ENCODE measurements at places on chromosomes 16 and 17.

DNA sequence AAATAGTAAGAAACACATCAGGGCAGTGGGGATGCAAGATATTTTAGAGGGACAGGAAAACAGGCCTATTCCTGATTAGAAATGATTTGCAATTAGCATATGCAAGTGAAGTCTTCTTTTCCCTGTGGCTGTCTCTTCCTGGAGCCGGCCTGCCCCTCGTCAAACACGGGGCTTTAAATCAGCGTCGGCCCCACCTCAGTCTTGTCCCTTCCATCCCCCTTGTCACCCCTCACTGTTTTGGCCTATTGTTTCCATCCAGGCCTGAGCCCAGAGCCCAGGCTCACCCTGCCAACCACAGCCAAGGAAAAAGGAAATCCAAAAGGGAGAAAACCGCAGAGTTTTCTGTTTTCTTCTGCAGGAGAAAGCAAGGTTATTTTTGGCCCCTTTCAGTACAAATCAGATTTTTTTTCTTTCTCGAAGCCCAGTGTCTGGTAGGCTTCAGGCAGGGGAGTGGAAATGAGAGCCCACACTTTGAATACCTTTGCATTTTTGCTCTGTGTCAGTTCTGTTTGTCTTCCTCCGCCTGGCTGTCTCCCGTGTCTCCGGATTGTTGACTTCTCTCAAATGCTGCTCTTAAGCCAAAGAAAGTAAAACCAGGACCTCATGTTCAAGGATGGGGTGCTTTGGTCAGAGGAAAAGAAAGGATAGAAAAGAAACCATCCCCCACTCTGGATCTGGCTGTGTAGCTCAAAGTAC lies 399.9 kb upstream of the CDH11 start:
- DNase-seq = no peak

DNA sequence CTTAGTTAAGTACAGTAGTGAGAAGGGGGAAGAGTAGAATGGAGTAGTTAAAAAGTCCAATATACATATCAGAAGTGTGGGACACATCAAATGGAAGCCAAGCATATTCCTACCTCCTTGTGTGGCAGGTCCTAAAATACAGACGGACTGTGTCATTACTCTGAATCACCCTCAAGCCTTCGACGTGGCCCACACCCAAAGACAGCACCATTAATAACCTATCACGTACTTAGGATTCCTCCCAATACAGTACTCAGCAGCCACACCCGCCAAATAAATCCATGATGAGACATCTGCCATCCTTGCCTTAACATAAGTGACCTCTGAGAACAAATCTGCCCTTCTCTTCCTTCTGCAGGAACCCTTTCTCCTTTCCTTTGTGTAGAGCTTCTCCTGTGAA lies 38.9 kb downstream of the UBE2G1 start:
- DNase-seq = no peak

- DNase-seq = no peak
Observed at GRCh38 chr16:67764158-67764667, 42.1 kb downstream of the RANBP10 start.

DNA sequence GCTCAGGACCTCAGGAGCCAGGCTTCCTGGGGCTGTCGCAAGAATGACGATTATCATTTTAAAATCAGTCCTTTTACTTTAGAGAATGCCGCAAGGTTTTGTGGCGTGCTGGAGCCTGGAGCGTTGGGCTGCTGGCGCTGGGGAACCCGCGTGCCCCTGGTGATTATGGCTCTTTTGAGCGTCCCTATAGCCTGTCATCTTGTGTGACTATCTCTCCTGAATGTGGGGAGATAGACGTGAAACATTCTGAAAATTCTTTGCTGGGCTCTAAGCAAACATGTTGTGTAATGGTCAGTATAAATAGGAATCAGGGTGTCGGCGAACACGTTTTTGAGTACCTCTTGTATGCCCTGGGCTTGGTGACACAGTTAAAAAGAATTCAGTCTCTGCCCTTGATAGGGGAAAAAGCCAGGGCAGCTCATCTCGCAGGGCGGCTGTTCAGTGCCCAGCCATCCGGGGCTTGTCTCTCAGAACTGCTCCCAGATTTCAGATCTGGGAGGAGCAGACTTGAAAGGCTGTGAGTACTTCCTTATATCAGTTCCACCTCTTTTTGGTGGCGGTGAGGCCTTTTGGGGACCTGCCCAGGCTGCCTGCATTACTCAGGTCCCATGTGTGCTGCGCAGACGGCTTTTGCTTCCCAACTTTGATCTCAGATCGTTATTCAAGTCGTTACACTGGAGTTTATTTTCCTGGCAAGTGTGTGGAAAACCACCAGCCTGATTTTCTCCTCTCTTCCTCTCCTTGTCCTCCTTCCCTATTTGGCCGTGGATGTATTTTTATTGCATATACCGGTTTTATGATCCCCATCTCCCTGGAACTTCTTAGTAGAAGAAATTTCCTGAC lies 973 bp downstream of the SLC7A6 start:
- DNase-seq = no peak

DNA sequence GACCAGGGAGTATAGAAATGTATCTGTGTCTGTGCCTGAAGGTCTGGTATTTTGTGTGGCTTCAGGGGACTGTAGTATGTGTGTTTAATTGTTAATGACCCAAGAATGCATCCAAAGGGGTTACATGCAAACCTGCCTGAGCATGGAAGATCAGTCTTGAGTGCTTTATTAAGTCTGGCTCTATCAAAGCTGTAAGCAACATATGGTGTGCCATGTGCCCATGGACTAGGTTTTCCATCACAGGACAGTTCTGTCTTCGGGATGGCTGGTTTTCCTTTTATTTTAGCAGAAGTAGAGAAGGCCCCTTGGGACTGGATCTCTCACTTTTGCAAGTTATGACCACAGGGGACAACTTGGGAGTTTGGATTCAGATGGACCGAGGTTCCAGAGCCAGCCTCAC lies 18.2 kb downstream of the RBFOX1 start:
- no peak for DNase-seq

DNA sequence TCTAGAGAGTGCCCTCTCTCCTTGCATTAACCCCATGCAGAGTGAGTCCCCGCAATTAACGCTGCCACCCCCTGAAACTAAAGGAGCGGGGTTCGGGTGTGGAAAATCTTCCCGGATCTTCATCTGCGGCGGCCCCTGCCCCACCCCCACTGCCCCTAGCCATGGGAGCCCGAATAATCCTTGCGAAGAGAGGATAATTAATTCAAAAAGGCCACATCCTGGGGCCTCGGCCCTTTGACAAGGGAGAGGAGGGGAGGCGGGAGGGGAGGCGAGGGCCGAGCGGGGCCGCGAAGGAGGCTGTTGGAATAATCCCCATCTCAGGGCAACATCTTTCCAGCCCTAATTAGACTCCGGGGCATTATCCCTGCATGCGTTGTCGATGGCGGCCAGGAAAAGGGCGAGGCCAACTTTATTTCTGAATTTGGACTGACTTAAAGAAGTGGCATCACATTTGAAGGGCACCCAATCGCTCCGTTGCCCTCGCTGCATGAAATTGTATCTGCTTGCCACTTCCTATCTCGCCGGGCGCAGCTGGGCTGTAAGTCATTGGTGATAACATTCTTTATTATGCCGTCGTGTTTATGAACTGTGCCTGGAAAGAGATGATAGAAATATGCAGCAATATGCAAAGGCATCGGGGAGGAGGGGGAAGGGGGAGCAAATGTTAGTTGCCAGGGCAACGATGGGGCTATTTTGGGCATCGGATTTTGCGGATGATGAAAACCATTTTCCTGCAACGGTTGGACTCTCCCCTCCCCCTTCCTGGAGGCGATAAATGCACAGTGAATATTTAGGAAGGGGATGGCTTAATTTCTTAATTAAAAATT lies 387.1 kb upstream of the TNRC6C start:
- no peak for DNase-seq

- DNase-seq = no peak
Observed at GRCh38 chr17:45366691-45367090, 49.9 kb upstream of the MAP3K14 start.

DNA sequence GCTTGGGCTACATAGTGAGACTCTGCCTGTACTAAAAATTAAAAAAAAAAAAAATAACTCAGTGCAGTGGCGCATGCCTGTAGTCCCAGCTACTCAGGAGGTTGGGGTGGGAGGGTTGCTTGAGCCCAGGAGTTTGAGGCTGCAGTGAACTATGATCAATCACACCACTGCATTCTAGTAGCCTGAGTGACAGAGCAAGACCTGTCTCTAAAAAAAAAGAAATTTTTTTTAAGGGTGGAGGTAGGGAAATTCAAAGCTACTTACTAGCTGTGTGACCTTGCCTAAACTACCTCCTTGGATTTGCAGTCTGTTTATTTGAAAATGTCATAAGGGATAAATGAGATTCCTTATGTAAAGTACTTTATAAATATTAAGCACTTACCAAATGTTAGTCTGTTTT lies 3.4 kb upstream of the SMPD3 start:
- no peak for DNase-seq

GRCh38 chr16:54070789-54071343 lies 215.7 kb downstream of the IRX3 start:
- no peak for DNase-seq

DNA sequence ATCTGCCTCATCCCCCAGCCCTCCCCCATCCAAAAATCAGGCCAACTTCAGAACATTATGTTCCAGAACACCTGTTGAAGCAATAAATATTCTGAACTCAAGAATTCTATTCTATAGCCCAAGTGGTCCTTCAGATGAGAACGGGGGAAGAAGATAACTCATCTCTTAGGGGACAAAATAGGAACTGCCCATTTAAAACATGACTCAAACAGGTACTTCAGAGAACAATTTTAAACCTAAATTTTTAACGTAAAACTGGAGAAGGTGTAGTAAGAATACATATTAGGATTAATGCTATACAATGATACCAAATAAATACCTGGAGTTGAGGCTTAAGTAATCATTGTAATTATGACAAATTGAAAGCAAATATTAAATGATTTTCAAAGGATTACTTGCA lies 112.1 kb downstream of the CDYL2 start:
- DNase-seq = no peak

DNA sequence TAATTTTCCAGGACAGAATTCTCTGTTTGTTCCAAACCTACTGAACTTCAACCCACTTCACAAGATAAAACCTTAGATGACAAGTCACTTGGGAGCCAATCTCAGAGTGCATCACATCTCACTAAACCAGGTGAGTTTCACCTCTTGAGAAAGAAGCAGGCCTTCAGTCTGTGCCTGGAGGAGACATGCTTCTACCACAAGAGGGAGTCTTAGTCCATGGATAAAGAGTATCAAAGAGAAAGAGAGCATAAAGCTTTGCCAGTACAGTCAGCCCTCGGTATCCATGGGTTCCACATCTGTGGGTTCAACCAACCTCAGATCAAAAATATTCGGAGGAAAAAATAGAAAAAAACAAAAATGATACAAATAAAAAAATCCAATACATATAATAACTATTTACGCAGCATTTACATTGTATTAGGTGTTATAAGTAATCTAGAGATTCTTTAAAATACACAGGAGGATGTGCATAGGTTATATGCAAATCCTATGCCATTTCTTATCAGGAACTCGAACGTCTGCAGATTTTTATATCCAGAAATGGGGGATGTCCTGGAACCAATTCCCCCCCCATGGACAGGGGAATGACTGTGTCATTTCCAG lies 37.7 kb downstream of the DUSP14 start:
- no peak for DNase-seq

DNA sequence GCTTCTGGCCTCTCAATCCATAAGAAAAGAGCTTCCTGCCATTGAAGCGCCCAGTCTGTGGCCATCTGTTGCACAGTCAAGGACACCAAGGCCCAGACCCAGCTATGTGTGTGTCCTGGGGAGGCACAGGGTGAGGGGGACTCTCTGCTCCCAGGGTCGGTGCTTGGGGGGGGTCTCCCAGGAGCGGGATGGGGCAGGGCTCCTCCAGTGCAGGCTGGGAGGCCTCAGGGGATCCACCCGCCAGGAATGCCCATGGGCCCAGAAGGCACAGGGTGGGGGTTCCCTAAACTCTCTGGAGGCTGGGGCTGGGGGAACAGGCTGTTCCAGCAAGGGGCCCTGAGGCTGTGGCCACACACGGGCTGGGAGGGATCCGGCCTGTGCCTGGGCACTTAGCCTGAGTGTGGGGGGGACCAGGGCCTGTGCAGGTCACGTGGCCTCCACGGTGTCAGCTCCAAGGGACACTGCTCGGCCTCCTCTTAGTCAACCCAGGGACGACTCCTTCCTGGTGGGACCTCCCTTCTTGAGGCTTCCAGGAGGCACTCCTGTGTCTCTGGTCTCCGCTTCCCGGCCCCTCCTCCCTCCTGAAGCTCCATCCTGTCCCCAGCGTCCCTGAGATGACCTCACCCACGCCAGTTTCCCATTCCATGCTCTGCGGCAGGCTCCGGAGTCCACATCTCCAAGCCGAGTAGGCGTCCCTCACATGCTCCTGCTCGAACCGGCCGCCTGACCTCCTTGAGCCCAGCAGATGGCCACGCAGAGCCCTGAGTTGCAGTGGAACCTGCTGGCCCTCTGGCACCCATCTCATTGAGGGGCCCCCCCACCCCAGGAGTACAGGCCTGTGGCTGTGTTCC lies 23.1 kb upstream of the BAHCC1 start:
- no peak for DNase-seq

DNA sequence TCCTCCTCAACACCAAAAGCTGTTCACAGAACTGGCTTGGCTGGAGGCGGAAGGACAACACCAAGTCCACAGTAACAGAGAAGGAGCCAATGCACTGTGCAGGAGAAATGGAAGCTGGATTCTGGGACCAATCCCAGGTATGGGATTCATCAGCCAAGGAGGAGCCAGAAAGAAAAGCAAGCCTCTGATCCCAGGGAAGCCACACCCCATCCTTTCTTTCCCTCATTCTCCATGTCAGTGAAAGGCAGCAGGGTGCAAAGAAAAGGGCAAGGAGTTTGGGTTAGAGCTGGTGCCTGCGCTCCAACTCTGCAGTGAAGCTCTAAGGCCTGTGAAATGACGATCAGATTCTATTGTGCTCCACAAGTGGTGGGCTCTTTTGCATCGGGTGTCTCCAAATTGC lies 11.0 kb downstream of the DCAKD start:
- no peak for DNase-seq

DNA sequence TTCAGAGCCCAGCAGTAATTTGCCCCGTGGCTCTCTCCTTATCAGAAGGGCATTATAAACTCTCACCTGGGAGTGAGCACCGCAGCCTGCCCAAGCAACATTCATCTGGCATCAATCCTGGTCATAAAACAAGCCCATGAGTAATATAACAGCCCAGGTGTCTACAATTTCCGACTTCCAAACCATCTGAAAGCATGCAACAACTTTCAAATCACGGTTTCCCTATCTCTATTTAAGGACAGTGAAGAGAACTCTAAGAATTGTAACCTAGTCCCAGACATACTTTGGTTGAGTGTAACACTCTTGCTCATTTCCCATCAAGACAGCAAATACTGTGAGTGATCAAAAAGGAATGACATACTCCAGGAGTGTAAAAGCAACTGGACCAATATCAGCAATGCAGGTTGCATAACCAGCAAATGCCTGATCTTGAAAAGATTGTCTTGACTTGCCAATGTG lies 487.4 kb upstream of the SOX9 start:
- no peak for DNase-seq

- no peak for DNase-seq
Observed at GRCh38 chr16:2090481-2090776, 42.6 kb downstream of the TSC2 start.

- no peak for DNase-seq
Observed at GRCh38 chr17:17107891-17108431, 65.7 kb downstream of the MPRIP start.
